GDM1 (cell line): ENCODE measurements at places on chromosomes 2 and 18.

- no peak for DNase-seq
Measured at GRCh38 chr18:31399306-31400032, 22.9 kb downstream of the DSG4 start.

- no peak for DNase-seq
Measured at GRCh38 chr2:145919477-145919876, 1399.6 kb upstream of the ZEB2 start.

- DNase-seq: no peak
Measured at GRCh38 chr2:215903203-215903602, 110.1 kb downstream of the MREG start.

DNA sequence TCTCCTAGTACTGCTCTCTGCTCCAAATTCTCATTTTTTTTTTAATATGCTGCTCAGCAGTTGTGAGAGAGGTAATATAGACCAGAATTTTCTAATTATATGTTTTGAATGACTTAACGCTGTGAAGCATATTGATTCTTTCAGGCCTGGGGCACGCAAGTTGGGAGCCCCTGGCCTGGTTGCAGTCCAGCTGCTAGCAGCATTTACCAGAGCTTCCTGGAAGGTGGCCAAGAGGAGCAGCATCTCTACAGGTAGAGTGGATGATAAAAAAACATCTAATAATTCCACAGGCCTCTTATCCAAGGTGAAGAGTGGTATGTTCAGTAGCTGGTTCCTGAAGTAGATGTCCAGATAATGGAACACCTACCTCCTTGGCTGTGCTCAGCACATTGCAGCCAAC lies 7.3 kb upstream of the UGP2 start:
- no peak for DNase-seq

DNA sequence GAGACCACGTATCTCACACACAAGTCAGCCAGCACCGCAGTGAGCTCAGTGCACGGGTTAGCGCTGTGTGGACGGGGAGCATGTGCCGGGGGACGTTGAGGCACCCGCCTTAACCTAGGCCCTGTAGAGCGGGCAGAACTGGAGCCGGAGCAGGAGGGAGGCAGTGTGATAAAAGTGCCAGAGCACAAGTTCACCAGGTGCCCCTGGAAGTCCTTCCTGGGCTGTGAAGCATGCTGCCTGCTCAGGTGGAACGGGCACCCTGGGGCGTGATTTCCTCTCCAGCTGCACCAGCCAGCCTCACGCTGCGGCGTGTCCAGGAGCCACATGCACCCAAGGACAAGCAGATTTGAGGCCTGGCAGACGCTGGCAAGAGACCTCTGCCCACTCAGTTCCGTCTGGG lies 50.3 kb downstream of the ITGB1BP1 start:
- DNase-seq: no peak

- no peak for DNase-seq
Measured at GRCh38 chr2:234273887-234274584, 222.8 kb downstream of the ARL4C start.

- no peak for DNase-seq
Measured at GRCh38 chr2:47265158-47265557, 110.0 kb upstream of the STPG4 start.

DNA sequence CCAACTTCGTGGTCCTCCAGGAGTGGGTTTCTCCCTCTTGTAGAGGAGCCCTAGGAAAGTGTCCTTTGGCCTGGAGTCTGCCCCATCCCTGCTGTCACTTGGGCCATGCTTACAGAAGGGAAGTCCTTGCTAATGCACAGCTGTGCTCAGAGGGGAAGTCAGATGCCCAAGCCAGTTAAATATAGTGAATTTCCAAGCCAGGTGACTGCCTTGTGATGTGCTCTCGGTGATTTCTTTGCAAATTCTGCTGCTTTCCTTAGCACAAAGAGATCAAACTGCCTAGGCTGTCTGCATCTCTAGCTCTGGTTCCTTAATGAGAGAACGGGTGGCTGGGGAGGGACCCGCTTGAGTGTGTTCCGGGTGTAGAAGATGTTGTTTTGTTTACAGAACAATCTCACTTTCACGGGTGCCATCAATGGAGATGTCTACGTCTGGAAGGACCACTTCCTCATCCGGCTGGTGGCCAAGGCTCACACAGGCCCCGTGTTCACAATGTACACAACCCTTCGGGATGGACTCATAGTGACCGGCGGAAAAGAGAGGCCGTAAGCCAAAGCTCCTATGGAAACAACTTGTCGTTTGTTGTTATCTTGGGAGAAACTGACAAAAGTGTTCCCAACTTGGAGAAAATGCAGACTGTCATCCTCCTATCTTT lies 91.4 kb downstream of the RTN4 start:
- no peak for DNase-seq

DNA sequence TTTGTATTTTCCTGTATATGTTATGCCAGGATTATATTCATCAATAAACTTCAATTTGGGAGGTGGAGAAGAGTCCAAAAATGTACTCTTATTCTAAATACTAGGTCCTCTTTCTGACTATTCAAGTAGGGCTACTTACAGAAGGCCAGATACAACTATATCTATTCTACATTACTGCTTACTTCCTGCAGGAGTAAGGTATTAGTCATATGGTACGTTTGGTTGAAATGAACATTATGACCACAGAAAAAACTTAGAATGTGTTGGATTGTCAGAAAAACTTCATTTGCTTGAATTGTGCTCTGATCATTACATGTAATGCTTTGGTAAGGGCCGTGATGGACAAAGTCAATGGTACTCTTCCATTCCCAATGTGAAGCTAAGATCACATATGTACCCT lies 35.0 kb downstream of the STAT4 start:
- DNase-seq: no peak

GRCh38 chr2:100009743-100010142 lies 132.6 kb downstream of the AFF3 start:
- DNase-seq: no peak

GRCh38 chr2:120596191-120596811 lies 139.4 kb upstream of the GLI2 start:
- DNase-seq: no peak

GRCh38 chr18:11860594-11861450 lies 9.6 kb downstream of the CHMP1B start:
- no peak for DNase-seq

GRCh38 chr2:46073540-46074046 lies 223.6 kb upstream of the EPAS1 start:
- DNase-seq: no peak

- no peak for DNase-seq
Measured at GRCh38 chr18:57980573-57981307, 63.3 kb upstream of the NEDD4L start.

DNA sequence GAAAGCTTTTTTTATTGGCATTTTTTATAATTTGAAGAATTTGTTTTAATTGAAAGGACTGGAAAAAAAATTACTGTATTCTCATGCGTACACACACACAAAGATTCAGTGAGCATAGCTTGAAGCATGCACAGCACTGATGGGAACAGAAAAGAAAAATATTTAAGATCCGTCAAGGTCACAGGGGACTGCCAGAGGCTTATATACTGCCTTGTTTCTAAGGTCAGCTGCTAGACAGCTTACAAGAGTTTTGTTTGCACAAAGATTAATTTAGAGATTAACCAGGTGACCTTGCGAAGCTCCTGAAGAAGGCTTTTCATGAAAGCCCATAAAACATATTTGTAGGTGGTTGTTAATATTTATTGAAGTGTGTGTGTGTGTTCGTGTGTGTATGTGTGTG lies 396.3 kb downstream of the TRIB2 start:
- DNase-seq: no peak

DNA sequence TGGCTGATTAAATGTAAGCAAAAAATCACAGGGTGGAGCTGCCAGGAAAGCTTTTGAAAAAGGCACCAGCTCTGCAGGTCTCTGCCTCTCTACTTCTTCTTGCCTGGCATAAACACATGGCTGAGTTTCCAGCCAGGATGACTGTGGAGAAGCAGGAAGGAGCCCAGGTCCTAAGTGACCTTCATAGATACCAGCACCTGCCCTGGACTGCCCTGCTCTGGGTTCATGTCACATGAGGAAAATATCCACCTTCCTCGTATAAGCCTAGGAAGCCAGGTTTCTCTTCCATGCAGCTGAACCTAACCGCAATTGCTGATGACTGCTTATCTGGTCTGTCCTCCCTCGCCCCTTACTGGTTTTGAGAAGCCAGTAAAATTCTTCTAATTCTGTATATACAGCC lies 47.8 kb upstream of the CREB1 start:
- DNase-seq: no peak

DNA sequence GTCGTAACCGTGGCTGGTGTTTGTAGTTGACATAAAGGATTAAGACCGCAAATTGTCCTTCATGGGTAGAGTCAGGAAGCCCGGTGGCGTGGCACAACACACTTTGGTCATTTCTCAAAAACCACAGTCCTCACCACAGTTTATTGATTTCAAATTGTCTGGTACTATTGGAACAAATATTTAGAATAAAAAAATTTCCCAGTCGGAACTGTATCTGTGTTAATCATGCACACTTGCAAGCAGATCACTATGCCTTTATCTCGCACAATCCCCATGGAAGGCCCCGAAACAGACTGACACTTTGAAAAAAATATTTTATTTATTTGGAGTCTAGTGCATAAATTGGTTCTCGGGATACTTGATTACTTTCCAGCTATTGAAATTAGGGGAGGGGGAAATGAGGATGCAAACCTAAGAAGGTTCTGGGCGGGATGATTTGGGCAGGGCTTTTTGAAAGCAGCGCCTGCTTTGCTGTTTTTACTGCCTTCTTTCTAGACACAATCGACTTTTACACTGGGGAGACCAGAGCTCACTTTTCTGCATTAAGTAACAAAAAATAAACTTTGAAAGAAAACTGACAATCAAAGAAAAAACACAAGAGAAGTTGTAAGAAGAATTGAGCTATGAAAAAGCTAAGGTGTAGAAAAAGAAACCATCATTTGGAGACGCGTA lies 15.4 kb upstream of the HOXD1 start:
- DNase-seq: no peak

DNA sequence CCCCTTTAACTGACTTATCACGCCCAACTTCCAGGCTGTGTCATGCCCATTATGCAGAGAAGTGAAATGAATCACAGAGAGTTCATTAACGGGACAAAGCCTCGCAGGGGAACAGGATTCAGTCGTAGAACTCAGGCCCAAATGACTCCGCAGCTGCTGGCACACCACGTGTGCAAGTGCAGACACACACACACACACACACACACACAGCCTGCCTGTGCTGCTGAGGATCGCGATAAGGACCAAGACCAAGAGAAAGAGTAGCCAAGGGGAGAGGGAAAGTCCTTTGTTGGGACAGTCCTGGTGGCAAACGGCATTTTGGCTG lies 90.0 kb upstream of the TAF1B start:
- peak; percentile 18 for DNase-seq

DNA sequence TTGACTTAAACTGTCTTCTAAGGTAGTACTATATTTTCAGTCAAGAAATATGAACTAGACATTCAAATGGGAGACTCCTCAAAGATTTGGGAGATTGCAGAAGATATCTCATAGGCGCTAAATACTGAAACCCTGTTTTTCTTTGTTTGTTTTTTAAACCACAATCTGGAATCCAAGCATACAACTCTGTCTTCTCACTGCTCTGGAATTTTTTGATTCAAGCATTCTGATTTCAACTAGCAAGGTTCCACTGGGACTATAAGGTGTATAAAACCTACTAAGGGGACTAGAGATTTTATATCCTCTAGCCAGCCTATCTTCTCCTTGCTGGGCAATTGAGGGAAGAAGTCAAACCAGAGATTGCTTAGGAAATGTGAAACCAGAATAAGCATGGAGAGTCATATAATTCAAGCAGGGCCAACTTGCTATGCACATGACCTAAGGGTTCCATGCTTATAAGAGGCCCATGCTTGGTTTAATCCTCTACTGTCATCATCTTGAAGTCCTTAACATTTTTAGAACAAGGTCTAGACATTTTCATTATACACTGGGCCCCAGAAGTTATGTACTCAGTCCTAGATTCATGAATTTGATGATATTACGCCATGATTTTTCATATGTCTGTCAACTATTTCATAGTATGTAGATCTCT lies 405.5 kb downstream of the PARD3B start:
- no peak for DNase-seq

DNA sequence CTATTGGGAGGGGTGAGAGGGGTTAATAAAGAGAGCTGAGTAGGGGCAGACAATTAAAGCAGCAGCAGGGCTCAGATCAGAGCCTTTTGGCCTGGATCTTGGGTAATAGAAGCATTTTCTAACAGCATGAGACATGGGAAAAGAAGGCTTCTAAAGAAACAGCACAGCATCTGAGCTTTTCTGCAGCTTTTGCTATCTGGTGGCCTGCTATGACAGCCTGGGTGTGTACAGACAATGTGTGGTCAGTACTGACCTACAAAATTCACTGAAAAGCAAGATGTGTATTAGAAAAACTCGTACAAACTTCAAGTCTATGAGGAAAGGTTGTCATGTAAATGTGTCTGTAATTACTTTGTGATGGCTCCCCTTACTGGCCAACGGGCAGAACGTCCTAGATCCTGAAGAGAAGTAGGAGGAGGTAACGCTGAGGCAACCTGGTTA lies 95.6 kb downstream of the GALNT3 start:
- peak; percentile 30 for DNase-seq

- no peak for DNase-seq
Measured at GRCh38 chr2:11718606-11719005, 27.8 kb upstream of the LPIN1 start.

- no peak for DNase-seq
Measured at GRCh38 chr18:59769129-59769865, 72.1 kb upstream of the CCBE1 start.

DNA sequence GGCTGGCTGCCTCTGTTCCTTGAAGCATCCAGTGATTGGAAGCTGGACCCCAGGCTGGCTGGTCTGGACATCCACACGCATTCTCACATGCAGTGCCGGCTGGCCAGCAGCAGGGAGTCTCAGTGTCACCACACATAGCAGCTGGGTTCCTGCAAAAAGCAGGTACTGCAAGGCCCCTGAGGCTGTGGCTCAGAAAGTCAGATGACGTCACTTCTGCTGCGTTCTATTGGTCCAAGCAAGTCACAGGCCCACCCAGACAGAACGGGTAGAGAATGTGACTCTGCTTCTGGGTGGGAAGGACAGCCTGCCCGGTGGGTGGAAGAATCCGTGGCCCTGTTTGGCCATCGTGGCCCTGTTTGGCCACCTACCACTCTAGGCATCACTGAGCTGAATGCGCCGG lies 51.3 kb upstream of the SPP2 start:
- DNase-seq: no peak

- DNase-seq: no peak
Measured at GRCh38 chr2:144323946-144324345, 196.0 kb downstream of the ZEB2 start.

DNA sequence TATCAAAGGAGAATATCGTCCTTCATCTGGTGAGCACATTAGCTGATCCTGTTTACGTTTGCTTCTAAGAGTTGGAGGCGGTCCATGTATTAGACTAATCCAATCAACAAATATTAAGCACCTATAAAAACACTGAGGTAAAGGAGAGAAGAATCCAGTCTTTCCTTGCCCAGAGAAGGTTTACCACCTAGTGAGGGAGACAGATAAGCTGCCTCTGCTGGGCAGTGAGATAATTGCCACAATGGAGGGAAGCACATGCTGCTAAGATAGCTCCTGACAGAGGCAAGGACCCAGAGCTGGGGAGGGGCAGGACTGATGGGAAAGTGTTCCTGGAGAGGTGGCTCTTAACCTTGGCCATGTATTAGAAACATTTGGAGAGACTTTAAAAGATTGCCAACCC lies 36.7 kb upstream of the ST8SIA5 start:
- DNase-seq: no peak
